Muscle of arm (tissue), 14 donors: ENCODE measurements at places on chromosomes 1 and 21. TPM values are rescaled to one million over a fixed set of nuclear protein-coding genes. Genes with fewer than 3 reads are reported as not detected.

DNA sequence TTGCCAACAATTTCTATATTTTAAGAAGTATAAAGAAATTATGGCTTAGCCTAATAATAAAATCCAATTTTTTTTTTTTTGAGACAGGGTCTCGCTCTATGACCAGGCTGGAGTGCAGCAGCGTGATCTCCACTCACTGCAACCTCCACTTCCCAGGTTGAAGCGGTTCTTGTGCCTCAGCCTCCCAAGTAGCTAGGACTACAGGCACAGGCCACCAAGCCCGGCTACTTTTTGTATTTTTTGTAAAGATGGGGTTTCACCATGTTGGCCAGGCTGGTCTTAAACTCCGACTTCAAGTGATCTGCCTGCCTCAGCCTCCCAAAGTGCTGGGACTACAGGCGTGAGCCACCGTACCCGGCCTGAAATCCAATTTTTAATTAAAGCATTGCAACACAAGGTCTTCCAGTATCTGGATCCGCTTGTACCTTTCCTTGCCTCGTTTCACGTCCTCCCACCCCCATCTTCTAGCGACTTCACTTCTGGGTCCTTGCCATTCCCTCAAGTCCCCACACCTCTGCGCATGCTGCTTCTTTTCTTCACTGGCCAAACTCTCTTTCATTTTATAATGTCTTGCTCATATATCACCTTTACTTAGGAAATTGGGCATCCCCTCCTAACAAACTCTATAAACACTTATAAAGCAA lies 2.3 kb downstream of the FUBP1 start:
- DNase-seq, result no peak

DNA sequence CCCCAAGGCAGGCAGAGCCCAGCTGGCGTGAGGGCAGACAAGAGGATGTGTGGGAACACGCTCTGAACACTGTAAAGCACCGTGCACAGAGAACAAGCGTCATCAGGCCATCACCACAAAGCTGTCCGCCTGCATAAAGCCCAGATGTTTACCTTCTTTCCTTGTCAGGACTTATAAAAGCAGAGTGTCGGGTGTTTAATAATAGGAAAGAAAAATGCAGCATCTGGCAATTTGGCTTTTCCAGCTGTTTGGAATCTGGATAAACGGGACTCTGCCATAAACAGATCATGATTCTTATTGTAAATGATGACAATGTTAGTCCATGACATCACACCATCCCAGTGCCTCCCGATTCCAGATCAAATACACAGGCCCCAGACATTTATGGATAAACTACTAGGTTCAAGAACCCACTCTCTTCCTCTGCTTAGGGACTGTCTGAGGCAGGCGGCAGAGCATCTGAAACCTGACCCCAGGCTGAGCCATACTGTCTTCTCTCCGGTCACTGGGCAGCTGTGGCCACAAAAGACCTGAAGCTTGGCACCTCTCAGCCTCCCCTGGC lies 4.2 kb downstream of the GLIS1 start:
- DNase-seq, result no peak

- DNase-seq, result no peak
Observed at GRCh38 chr1:155840386-155840785, 16.6 kb downstream of the GON4L start.

DNA sequence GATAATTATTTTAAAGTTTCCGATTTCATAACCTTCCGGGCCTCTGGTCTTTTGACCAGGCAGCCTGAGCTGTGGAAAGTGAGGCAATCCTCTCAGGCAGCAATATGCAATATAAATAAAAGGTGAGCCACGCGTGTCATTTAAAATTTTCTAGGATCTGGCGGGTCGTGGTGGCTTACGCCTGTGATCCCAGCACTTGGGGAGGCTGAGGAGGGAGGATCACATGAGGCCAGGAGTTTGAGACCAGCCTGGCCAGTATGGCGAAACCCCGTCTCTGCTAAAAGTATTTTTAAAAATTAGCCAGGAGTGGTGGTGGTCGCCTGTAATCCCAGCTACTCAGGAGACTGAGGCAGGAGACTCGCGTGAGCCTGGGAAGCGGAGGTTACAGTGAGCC lies 546 bp upstream of the ZNF695 start:
- no peak for DNase-seq

DNA sequence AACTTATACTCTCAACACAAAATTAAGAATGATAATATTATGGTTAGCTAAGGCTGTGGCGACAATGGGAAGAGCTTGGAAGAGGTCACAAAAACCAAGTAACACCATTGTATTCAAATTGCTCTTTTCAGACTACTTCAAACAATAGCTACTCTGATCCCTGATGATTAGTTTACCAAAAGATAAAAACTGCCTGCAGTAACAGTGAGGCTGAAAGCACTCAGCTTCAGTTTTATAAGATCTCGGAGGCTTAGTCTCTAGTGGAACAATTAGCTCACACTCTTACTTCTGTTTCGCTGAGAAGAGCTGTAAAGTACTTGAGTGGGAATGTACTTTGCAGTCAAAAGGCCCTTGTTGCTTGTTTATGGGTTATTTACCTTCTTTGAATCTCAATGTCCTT lies 278.5 kb downstream of the LRRC7 start:
- DNase-seq, result no peak

DNA sequence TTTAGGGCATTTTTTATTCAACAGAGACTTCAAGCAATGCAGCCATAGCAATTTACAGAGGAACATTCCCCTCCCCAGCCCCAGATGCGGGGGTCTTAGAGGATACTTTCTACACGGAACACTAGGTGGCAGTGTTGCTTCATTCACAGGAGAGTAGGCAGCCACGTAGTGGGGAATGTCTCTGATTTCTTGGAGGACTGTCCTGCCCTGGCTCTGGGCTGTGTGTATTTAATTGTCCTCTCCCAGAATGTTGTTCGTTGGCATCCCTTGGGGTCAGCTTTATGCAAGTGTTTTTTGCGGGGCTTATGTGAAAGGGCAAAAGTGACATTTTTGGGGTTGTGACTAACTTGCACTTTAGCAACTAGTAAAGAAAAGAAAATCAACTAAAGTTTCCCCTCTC lies 96.9 kb downstream of the PAPPA2 start:
- peak; percentile 87 for DNase-seq

GRCh38 chr1:225488676-225489075 lies 60.8 kb upstream of the LBR start:
- no peak for DNase-seq

- no peak for DNase-seq
Observed at GRCh38 chr1:229870381-229870780, 196.7 kb upstream of the GALNT2 start.

- no peak for DNase-seq
Observed at GRCh38 chr1:192153276-192153675, 5.0 kb upstream of the RGS18 start.

- DNase-seq, result no peak
Observed at GRCh38 chr1:172390683-172391551, 29.6 kb upstream of the C1orf105 start.

DNA sequence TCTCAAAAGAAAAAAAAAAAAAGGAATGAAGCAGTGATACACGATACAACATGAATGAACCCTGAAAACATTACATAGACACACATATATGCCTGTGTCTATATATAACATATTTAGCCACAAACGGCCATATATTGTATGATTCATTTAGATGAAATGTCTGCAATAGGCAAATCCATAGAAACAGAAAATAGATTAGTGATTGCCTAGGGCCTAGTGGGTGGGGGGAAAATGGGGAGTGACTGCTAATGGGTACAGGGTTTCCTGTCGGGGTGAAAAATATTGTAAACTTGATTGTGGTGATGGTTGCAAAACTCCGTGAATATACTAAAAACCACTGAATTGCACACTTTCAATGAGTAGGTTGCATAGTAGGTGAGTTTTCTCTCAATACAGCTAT lies 6.0 kb upstream of the H6PD start:
- no peak for DNase-seq

- peak; percentile 75 for DNase-seq
Observed at GRCh38 chr21:41616031-41616591, 108.2 kb upstream of the TMPRSS2 start.

- no peak for DNase-seq
Observed at GRCh38 chr1:63705078-63705477, 68.7 kb upstream of the ROR1 start.

DNA sequence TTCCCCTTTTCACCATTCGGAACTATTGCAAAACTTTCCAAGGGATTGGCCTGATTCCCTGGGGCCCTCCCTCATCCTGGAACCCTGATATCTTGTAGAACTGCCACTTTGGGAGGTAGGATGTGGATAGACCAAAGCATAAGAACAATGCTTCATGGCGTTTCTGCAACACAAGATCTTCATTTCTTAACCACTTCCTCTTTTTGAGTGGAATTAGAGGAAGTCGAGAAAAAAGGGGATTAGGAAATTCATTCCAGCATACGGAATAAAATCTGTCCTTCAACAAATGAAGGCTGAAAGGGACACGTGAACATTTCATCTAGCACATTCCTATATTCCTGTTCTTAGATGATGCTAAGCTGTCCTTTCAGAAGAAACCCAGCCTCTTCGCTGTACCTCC lies 149.3 kb downstream of the HUNK start:
- DNase-seq, result no peak

The GLIS1 gene
- not detected for polyA plus RNA-seq

The TTLL10 gene
- polyA plus RNA-seq, result 0.36 TPM

The DCDC2B gene
- 0.24 TPM for polyA plus RNA-seq

The MYOG gene
- 147 TPM for polyA plus RNA-seq

The CD247 gene
- polyA plus RNA-seq, result 0.40 TPM

The PCBP3 gene
- 1.3 TPM for polyA plus RNA-seq

The RIMKLA gene
- polyA plus RNA-seq, result not detected

The ADAMTS4 gene
- polyA plus RNA-seq, result 11.2 TPM

The SPATA17 gene
- 3.6 TPM for polyA plus RNA-seq
